Stimulated activated CD4-positive, alpha-beta T cell treated with anti-CD3 and anti-CD28 coated beads, Interleukin-1b, Interleukin-23, amount 100 ng/mL, for 48 hours (primary cell): ENCODE measurements at places on chromosomes 2 and 18.

DNA sequence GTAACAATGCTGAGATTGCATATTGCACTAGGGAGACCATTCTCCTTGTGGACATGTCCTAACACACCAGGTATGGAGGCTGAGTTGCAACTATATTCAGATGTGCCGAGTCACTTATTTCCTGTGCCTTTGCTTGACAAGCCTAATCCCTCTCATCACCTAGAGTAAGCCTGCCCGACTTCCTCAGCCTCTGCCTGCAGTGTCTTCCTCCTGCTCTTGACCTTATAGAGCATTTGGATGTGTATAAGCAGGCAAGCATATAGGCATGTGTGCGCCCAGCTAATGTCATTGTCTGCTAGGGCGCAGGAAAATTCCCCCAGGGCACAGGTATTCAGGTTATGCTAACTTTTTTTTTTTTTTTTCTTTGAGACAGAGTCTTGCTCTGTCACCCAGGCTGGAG lies 316.9 kb downstream of the CDH2 start:
- no peak for DNase-seq

- DNase-seq: peak; percentile 35
Observed at GRCh38 chr2:219689676-219690628, 62.5 kb downstream of the SLC4A3 start.

- no peak for DNase-seq
Observed at GRCh38 chr18:63648241-63648640, 4.2 kb upstream of the SERPINB4 start.

- no peak for DNase-seq
Observed at GRCh38 chr2:11746807-11747459, 501 bp downstream of the LPIN1 start.
